RKO (cell line): ENCODE measurements at places on chromosomes 3 and 15.

GRCh38 chr3:11583235-11583634, 60.5 kb downstream of the VGLL4 start:
- DNase-seq: no peak

- no peak for DNase-seq
These were observed 231.1 kb upstream of the DPH6 start for GRCh38 chr15:35777061-35777460.

DNA sequence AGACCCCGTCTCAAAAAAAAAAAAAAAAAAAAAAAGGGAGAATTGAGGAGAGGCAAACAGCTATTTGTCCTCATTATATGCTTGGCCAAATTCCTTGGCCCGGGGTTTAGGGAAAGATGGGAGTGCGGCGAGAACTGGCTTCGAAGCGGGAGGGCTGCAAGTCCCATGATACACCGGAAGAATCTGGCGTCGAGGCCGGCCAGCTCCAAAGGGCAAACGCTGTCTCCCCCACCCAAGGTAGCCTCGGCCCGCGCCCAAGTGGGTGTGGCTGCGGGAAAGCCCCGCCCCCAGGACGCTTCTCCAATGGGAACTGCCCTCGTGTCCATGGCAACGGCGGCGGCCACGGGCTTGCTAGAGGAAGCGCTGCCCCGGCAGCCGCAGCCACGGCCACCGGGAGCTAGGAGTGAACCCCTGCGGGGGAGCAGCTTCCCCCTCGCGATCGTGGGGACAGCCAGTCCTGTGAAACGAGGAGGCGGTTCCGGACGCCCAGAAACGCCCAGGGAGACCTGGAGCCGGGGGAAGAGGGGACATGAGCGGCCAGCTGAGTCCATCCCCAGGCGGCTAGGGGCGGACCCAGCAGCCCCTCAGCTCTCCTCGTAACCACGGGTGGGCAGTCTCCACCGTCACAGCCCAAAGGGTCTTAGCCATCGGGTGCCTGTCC, at the start of gene TTLL13:
Gene TTLL13 (plus strand): TSS at position 354 of the 661 bp plus-strand sequence. CDS start 1,075 bp downstream, outside the sequence.
- peak; percentile 86 for DNase-seq

DNA sequence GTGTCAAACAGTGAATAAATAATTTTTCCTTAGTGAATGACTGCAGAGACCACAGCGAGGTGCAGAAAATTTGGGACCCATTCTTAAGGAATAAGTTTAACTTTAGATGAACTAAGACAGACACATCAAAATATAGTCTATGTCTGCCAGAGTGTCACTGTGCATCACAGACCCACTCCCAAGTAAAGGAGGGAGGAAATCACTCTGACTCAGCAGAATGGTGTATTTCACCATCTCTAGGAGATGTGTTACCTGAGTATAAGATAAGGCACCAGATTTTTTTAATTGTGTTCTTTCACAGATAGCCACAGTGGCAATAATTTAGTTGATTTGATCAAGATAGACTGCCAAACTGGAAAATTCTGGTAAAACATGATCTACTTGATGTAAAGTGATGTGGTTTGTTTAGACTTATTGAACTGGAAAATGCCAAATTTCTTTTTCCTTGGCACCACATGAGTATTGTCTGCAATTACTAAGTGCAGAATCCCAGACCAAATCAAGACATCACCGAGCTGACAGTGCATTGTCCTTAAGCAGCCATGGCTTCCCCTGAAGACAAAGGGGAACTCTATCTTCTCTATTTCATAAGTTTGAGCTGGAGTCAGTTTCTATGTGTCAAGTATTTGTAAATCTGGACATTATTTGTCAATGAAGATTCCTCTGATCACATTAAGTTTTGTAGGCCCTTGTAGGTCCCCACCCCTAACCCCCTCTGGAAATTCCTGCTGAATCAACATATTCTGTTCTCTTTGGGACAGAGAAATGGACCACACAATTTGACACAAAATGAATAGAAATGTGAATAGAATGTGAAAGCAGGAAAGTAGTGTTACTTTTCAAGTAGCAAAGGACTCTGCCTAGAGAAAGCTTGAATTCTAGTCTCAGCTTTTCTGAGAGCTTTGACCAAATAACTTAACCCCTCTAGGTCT, 47.6 kb downstream of the TIPARP start:
- no peak for DNase-seq

DNA sequence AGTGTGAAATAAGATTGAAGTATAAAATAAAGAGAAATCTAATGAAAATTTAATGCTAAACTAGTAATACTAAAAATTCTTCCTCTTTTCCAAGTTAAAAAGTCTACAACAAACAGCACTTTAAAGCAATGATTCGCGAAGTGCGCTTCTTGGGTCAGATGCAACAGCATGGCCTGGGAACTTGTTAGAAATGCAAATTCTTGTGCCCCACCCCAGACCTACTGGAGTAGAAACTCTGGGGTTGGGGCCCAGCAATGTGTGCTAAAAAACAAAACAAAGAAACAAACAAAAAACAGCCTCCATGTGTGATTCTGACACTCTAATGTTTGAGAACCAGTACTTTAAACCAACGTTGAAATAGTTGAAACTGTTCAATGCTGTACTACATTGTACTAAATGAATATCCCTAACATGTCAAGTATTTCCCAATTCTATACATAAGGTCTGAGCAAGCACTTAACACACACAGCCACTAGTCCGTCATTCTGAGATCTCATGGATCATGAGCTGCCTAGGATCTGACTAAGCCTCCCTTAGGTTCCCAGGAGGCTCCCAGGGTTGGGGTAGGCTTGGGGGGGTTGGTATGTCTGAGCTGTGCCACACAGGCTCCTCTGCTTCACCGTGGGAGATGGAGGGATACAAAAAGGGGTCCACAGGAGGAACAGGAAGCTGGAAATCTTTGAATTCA, 6.1 kb downstream of the RASGRP1 start:
- peak; percentile 9 for DNase-seq

DNA sequence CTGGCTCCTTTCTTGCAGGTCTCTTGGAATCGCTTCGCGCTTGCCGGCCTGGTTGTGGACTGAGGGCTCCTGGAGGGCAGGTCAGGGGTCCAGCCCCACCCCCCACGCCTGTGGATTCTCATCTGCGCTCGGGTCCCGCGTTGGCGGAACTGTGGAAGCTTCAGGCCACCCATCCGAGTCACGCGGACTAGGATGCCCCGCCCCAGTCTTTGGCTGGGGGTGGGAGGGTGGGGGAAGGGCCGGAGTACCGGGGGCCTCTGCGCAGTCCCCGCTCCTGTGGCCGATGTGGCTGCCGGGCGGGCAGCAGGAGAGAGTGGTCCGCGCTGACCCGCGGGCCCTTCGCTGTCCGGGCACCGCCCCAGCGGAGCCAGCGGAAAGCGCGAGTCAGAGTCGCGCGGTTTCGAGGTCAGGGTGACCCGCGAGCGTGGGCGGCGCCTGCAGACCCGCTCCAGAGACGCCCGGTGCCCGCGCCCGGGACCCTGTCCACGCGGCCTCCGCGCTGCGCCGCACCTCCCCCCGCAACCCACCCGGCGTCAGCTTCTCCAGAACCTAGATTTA, 114.2 kb downstream of the KLF13 start:
- no peak for DNase-seq

DNA sequence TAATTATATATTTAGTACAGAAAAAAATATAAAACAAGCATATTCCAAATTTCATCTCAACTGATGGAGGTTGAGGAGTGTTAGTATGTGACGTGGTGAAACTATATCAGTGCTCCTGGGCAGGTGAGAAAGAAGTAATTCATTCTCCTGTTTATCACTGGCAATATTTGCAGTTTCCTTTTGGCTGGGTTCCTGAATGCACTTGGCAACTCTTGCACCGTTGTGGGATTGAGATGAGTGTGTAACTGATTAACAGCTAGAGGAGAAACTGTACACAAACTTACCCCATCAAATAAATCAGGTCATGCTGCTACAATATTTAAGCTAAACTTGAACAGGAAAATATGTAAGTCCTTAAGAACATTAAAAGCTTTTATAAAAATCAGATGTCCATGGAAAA, 2.1 kb upstream of the ATP13A4 start:
- no peak for DNase-seq

DNA sequence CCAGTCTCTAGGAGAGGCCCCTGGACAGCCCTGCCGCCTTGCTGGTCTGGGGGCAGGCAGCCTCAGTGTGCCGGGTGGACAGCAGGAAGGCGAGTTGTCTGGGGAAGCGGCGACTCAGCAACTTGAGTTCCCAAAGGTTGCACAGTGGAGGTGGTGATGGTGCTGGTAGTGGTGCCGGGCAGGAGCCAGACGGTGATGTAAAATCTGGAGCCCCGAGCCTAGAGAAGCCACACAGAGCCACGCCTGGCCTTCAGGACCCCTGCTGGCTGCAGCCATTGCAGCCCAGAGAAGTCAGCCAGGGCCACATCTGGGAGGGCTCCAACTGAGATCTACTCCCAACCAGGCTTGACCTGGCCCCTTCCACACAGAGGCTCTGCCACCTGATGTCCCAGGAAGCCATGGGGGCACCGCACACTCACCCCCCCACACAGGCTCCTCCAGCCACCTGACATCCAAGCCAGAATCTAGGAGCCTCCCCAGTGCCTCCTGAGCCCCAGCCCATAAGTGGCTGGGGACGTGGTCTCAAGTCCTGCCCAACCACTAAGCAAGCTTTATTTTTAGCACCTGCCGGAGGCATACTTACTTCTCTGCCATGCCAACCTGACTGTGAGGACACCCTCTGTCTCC, 8.8 kb downstream of the C3orf22 start:
- DNase-seq: no peak

DNA sequence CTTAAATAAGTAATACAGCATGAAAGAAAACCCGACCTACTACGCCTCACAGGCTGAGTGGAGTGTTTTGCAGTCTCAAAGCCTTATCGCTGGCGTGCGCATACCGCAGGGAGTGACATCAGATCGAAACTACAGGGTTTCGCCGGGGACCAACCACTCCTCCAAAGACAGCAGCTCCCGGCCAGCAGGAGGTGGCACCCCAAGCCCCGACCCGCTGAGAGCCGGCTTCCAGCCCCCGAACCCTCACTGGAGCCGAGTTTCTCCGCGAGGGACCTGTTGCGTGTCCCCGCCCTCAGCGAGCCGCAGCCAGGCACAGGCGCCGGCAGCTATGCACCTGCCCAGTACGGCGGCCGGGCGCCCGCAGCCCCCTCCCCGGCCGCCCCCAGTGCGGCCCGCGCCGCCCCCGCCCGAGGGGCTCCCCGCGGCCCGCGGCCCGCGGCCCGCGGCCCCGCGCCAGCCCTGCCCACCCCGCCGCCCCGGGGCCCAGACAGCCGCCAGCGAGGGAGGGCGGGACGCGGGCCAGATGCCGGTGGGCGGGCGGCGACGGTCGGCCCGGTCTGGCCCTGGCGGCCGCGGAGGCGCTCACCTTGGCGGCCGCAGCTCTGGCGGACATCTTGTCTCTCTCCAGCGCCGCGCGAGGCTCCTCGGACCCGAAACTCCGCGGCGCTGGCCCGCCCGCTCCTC, 710 bp downstream of the TJP1 start:
- peak; percentile 90 for DNase-seq
